Spinal cord (tissue), 10 donors: ENCODE measurements at places on chromosomes 11 and 22. TPM values are rescaled to one million over a fixed set of nuclear protein-coding genes. Genes with fewer than 3 reads are reported as not detected.
A peak's percentile ranks its signal among the peaks of the same experiment; 100 is the strongest.

CNTF gene
- total RNA-seq: 11.9 TPM

GRK2 gene
- 44.9 TPM for total RNA-seq

CDC42BPG gene
- total RNA-seq: 0.59 TPM

NELL1 gene
- total RNA-seq: 11.0 TPM

PANX3 gene
- 0.11 TPM for total RNA-seq

ELFN2 gene
- 5.1 TPM for total RNA-seq

MAJIN gene
- not detected for total RNA-seq

BACE1-AS gene
- 6.3 TPM for total RNA-seq

DNA sequence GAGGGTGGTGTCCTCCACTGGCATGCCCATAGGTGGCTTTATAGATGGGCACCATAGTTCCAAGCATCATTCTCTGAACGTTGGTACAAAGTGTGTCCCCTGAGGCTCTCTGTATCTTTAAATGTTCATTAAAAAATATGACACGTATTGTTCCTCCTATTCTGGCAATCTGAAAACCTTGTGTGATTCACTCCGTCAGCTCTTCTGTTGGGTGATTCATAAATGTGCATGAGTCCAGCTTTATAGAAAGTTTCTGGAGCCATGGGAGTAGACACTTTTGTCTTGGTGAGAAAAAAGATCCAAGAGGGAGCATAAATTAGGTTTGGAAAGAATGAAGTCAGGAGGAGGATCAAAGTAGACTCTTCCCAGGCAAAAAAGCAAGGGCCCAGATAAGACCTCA is 728.8 kb downstream of the NELL1 start:
- no peaks in the 10 kb centered on the region for H3K36me3 ChIP-seq
- H3K27me3 ChIP-seq: no peaks in the 10 kb centered on the region
- no peak overlapping the region for H3K27ac ChIP-seq
- no peak overlapping the region for H3K4me3 ChIP-seq
- DNase-seq: no peak

DNA sequence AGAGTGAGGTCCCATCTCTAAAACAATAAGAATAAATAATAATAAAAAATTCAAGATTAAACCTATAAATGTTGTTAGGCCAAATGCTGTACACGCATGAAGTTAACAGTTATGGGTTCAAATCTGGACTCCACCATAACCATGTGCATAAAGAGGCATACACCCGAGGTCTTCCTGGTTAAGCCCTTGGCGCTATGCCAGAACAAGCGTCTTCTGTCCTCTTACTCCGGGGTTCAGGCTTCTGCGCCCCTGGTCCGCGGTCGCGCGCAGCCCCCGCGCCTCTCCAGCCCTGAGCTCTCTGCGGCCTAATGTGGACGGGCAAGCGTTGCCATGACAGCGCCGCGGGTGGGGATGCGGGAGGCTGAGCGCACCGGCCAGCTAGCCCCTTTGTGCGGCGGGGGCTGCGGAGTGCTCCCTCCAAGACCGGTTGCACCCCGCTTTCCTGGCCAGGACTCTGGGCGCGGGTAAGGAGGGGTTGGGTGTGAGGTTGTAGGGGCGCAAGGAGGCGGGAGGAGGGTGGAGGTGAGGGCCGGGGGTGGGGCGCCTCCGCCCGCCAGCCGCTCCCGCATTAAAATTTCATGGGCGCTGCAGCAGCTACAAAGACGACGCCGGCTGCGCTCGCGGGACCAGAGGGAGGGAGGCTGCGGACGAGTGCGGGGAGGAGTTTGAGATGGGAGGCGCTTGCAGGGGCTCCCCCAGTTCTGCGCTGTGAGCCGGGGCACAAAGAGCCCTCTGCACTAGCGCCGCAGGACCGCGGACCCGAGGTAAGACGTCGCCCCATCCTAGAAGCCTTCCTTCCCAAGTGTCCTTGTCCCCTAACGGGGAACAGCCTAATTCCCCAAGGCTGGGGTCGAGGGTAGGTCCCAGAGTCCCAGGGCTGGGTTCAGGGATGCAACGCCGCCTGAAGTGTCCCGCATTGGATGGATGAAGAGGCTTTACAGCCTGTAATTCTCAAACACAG is at the start of gene MIAT:
MIAT (plus strand) TSS at position 698 of the 961 bp plus-strand sequence.
- H3K4me3 ChIP-seq: peak within 1 kb of the TSS; percentile 44
- peaks cover 32% of the 10 kb centered on the region for H3K4me1 ChIP-seq
- peak within 1 kb of the TSS; percentile 29 for H3K27ac ChIP-seq
- peaks cover 30% of the 10 kb centered on the region for H3K27me3 ChIP-seq

GRCh38 chr22:38614332-38615063 is 41.7 kb downstream of the FAM227A start:
- H3K27me3 ChIP-seq: no peaks in the 10 kb centered on the region
- peak; percentile 7 for DNase-seq
- no peak overlapping the region for H3K27ac ChIP-seq
- H3K36me3 ChIP-seq: peaks cover 36% of the 10 kb centered on the region
- H3K4me3 ChIP-seq: no peak overlapping the region

DNA sequence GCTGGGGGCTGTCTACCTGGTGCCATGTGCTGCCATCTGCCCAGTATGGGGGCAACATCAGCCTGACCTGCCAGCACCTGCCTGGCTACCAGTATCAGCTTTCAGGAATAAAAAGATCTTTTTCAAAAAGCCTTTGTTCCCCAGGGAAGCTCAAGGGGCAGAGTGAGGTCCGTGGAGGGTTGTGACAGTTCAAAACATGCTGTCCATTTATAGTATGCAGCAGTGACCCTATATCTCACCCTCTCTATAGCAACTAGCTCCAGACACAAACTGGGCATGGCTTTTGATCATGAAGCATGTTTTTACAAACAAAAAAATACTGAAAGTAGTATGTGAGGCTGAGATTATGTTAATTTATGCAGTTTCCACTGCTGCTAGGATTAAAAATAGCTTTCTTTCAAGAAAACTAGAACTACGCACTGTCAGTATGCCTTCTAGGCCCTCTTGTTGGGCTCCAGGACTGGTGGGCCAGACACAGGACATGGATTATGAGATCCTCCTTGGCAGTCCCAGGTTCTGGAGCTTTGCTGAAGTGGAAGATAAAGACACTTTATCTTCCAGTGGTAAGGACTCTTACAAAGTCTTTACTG is 23.4 kb downstream of the NAV2 start:
- H3K4me1 ChIP-seq: peaks cover 30% of the 10 kb centered on the region
- no peak for DNase-seq
- no peaks in the 10 kb centered on the region for H3K27me3 ChIP-seq
- peak overlapping the region; percentile 54 for H3K27ac ChIP-seq
- H3K4me3 ChIP-seq: no peak overlapping the region
- no peaks in the 10 kb centered on the region for H3K36me3 ChIP-seq

DNA sequence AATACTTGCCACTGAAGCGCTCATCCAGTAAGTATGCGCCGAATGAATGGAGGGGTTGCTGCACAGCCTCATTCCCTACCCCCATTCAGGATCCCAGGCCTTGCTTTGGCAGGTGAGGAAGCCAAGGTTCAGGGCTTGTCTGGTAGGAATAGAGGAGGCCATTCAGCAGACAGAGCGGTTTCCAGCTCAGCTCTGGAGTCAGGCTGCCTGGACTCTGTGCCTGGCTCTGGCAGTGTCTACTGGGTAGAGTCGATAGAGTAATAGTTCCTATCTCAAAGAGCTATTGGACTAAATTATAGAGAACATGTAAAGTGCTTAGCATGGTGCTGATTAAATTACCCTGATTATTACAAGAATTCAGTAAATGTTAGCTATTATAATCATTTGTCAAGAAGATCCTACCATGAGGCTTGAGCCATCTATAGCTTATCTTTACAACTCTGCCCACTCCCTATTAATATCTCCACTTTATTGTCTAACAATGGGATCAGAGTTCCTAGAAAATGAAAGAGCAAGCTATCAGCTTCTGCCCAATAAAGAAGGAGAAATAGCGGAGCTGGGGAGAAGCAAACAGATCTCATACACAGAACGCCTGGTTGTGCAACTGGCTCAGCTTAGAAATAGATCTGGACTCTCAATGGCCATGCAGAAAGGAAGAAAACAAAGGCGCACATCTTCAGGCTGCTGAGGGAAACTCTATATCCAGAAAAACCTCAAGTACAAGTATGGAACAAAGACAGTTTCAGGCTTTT is 6.6 kb upstream of the SNX32 start:
- no peaks in the 10 kb centered on the region for H3K4me1 ChIP-seq
- no peaks in the 10 kb centered on the region for H3K27me3 ChIP-seq
- H3K4me3 ChIP-seq: no peak overlapping the region
- no peaks in the 10 kb centered on the region for H3K36me3 ChIP-seq
- no peak for DNase-seq
- no peak overlapping the region for H3K27ac ChIP-seq

- no peaks in the 10 kb centered on the region for H3K27me3 ChIP-seq
- no peaks in the 10 kb centered on the region for H3K4me1 ChIP-seq
- H3K4me3 ChIP-seq: no peak overlapping the region
- DNase-seq: no peak
- H3K36me3 ChIP-seq: no peaks in the 10 kb centered on the region
These were observed 697.6 kb downstream of the KCNA4 start for GRCh38 chr11:29319210-29319609.

GRCh38 chr11:115349335-115350017 is 154.7 kb downstream of the CADM1 start:
- no peaks in the 10 kb centered on the region for H3K36me3 ChIP-seq
- H3K27me3 ChIP-seq: no peaks in the 10 kb centered on the region
- no peak overlapping the region for H3K27ac ChIP-seq

- no peak overlapping the region for H3K4me3 ChIP-seq
- H3K27me3 ChIP-seq: no peaks in the 10 kb centered on the region
- H3K27ac ChIP-seq: no peak overlapping the region
- H3K4me1 ChIP-seq: no peaks in the 10 kb centered on the region
- DNase-seq: no peak
- no peaks in the 10 kb centered on the region for H3K36me3 ChIP-seq
These were observed 177.1 kb upstream of the RAG2 start for GRCh38 chr11:36775130-36775529.

DNA sequence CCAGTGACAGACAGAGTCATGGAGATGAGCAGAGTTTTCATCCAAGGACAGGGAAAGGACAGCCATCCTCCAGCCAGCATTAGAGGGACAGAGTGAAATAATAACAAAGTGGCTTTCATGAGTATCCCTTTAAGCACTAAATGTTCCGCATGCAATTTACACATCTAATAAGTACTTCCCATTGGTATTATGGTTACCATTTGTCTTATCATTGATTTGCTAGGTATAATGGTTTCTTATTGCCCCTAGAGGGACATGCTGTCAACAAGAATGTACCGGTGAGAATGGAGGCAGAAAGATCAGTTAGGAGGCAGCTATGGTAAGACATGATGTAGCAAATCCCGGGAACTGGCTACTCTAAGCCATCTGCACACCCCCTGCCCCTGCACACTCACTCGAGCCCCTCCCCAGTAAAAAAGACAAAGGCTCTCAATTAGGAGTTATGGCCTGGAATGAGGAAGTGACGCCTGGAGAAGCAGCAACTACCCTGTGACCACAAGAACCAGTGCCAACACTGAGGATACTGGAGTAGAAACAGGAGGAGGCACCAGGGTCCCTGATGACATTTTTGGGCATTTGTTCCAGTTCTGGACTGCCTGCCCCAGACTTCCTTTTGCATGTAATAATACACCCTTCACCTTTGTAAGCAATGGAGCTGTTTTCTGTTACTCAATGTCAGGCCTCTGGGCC is 30.2 kb upstream of the HMGXB4 start:
- no peak for DNase-seq
- H3K27me3 ChIP-seq: no peaks in the 10 kb centered on the region

DNA sequence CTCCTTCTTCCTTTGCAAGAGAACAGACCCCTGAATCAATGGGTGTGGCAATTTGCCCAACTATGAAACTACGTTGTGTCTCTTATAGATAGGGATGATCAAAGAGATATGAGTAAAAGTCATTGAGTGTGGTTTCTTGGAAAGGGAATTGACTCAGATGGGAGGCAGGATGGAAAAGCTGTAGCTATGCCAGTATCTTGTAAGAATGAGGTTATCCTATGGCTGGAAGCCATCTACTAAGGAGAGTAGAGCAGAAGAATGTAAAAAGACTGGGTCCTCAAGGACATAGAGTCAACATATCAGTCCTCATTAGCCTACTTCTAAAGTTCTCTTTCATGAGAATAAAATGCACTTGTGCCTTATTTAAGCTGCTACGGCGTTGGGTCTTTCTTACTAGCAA is 78.9 kb upstream of the POU2AF2 start:
- H3K4me1 ChIP-seq: no peaks in the 10 kb centered on the region
- DNase-seq: no peak
- no peaks in the 10 kb centered on the region for H3K36me3 ChIP-seq
- H3K27ac ChIP-seq: no peak overlapping the region
- H3K27me3 ChIP-seq: no peaks in the 10 kb centered on the region
- H3K4me3 ChIP-seq: no peak overlapping the region

DNA sequence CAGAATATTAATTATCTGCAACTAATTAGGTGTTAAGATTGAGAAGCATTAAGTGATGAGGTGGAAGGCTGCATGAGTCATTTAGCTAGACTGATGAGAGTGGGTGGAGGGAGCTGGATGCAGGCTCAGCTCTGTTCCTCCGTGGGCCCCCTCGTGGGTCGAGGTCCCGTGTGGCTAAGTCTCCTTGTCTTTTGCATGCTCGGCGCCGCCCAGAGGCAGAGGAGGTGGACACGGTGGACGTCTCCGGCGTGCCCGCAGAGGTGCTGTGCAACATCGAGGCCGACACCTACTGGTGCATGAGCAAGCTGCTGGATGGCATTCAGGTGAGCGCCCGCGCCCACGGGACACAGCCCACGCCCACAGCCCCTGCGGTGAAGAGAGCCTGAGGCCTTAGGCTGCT is 211.6 kb downstream of the TBC1D22A start:
- no peak overlapping the region for H3K4me3 ChIP-seq
- H3K27ac ChIP-seq: no peak overlapping the region
- peaks cover 18% of the 10 kb centered on the region for H3K36me3 ChIP-seq
- no peak for DNase-seq
- H3K27me3 ChIP-seq: no peaks in the 10 kb centered on the region

DNA sequence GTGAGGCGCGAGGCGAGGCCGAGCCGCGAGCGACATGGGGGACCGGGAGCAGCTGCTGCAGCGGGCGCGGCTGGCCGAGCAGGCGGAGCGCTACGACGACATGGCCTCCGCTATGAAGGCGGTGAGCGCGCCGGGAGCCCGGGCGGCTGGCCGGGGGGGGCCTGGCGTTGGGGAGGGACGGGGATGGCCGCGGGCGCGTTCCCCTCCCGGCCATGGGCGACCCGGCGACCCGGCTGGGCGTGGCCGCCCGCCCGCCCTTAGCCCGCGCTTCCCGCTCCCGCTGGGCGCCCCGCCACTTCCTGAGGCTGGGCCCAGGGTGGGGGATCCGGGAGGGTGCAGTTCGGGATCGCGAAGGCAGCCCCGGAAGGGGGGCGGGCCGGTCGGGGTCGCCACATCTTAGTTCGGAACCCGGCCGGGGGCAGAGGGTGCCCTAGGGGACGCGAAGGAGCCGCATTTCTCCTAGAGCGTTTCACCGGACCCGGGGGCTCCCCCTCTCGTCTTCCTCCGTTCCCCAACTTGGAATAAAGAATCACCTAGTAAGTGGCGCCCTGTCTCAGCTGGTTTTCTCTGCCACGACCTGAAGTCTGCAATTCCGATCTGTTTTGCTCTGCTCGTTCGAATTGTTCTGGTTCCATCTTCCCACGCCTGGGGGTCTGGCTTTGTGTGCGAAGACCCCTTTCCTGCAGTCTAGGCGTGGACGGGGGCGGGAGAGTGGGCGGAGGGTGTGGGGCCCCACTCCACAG is 536 bp downstream of the YWHAH start:
- H3K27ac ChIP-seq: peak overlapping the region; percentile 87
- peaks cover 24% of the 10 kb centered on the region for H3K4me1 ChIP-seq
- H3K36me3 ChIP-seq: peaks cover 20% of the 10 kb centered on the region
- H3K27me3 ChIP-seq: no peaks in the 10 kb centered on the region
- no peak for DNase-seq
